ENCODE measurements at places on chromosomes 12 and 14. TPM values are rescaled to one million over a fixed set of nuclear protein-coding genes. Genes with fewer than 3 reads are reported as not detected.

KRT77 gene
- not detected for total RNA-seq

SRRM4 gene
- not detected for total RNA-seq

GNB3 gene
- total RNA-seq: 0.76 TPM

DHRS4L2 gene
- total RNA-seq: 27.5 TPM

RNASE1 gene
- total RNA-seq: not detected

CIROP gene
- total RNA-seq: not detected

SERPINA5 gene
- total RNA-seq: not detected

GALNT16 gene
- 0.14 TPM for total RNA-seq

P2RX2 gene
- not detected for total RNA-seq

POTEG gene
- total RNA-seq: not detected

IL31 gene
- 2.1 TPM for total RNA-seq
